Stimulated activated CD8-positive, alpha-beta memory T cell treated with anti-CD3 and anti-CD28 coated beads, Interleukin-4, amount 100 ng/mL, for 1 hour (primary cell): ENCODE measurements at places on chromosomes 16 and 17.

GRCh38 chr17:50952013-50952412 is 85.9 kb upstream of the TOB1 start:
- DNase-seq, result no peak

- DNase-seq, result no peak
These were observed 140.3 kb downstream of the SLC39A11 start for GRCh38 chr17:72952220-72952619.

GRCh38 chr17:36088670-36089338 is 1.1 kb downstream of the CCL3 start:
- DNase-seq, result no peak

DNA sequence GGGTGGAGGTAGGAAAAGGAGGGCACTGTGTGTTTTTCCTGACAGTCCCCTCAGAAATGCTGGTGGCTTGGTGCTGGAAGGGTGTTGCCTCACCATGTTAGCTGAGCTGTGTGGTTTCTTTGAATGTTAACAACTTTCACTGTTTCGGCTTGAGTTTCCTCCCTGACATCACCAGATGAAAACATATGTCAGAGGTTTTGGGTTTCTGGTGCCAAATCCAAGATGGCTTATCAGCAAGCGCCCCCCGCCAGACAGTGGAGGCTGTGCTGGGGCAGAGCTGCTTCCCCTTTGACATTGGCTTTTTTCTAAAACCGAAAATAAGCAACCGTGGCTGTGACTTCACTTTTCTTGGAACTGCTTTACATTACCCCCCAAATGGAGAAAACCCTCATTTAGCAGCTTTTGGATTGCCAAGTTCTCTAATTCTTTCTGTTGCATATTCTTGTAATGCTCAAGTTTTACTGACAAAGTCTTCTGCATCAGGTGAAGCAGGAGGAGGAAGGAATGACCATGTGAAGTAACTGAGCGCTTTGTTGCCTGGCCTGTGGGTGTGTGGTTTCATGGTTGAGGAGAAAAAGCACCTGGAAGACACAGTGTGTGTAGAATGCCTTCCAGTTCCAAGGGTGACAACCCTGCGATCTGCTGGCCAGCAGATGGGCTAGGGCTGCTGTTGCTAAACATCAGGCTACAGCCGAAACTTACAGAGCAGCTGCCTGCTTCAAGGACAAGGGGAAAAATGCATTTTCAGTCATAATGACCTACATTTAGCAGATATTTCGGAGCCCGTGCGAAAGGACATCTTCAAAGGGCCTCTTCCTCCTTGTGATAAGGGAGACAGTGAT is 9.7 kb downstream of the RMI2 start:
- DNase-seq, result peak; percentile 40

- no peak for DNase-seq
These were observed 11.9 kb upstream of the GPRC5C start for GRCh38 chr17:74419928-74420411.
